ENCODE measurements at places on chromosomes 7 and 10. TPM values are rescaled to one million over a fixed set of nuclear protein-coding genes. Genes with fewer than 3 reads are reported as not detected.

Gene IRF5
- not detected for total RNA-seq

Gene CALML3
- total RNA-seq, result not detected

Gene CYP26C1
- 0.06 TPM for total RNA-seq

Gene SYT15B
- not detected for total RNA-seq

Gene UCN3
- total RNA-seq, result not detected

Gene IDI2
- not detected for total RNA-seq

Gene TRRAP
- 12.8 TPM for total RNA-seq

Gene NRCAM
- 1.6 TPM for total RNA-seq

Gene IDI1
- 93.7 TPM for total RNA-seq

Gene HPSE2
- total RNA-seq, result not detected

Gene TMEM254
- 5.8 TPM for total RNA-seq

Gene SEM1
- total RNA-seq, result 269 TPM

Gene PVRIG
- total RNA-seq, result not detected

Gene CCDC3
- 21.1 TPM for total RNA-seq

Gene HHEX
- 4.6 TPM for total RNA-seq

Data from aortic smooth muscle cell (primary cell).